ENCODE measurements at places on chromosomes 12 and 14.

- DNase-seq: no peak
These were observed 388.5 kb upstream of the MIS18BP1 start for GRCh38 chr14:45641541-45641940.

DNA sequence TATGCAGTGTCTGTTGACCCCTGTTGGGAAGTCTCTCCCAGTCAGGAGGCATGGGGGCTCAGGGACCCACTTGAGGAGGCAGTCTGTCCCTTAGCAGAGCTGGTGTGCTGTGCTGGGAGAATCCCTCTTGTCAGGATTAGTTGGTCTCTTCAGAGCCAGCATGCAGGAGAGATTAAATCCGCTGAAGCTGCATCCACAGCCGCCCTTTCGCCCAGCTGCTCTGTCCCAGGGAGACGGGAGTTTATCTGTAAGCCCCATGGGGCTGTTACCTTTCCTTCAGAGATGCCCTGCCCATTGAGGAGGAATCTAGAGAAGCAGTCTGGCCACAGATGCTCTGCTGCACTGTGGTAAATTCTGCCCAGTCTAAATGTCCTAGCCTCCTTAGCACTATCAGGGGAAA lies 13.1 kb upstream of the KLRC1 start:
- DNase-seq: no peak

DNA sequence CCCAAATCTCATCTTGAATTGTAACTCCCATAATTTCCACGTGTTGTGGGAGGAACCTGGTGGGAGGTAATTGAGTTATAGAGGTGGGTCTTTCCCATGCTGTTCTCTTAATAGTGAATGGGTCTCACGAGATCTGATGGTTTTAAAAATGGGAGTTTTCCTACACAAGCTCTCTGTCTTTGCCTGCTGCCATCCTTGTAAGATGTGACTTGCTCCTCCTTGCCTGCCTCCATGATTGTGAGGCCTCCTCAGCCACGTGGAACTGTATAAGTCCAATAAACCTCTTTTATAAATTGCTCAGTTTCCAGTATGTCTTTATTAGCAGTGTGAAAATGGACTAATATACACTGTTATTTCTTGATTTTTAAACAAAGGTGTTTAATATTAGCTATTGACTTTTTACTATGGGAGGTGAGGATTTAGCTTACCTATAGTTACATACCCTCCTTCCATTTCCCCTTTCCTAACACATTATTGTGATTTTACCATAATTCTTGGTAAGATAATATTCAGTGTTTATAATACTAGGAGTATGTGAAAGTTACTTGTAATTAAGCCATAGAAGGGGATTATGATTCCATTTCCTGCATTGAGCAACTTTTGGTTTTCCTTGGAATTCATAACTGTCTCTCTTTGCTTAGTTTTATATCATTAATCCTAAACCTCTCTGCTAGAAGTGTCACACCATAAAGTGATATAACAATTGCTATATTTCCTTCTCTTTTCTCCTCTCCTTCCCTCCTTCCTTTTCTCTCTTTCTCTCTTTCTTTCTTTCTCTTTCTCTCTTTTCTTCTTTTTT lies 151.0 kb upstream of the KRAS start:
- DNase-seq: peak; percentile 36

DNA sequence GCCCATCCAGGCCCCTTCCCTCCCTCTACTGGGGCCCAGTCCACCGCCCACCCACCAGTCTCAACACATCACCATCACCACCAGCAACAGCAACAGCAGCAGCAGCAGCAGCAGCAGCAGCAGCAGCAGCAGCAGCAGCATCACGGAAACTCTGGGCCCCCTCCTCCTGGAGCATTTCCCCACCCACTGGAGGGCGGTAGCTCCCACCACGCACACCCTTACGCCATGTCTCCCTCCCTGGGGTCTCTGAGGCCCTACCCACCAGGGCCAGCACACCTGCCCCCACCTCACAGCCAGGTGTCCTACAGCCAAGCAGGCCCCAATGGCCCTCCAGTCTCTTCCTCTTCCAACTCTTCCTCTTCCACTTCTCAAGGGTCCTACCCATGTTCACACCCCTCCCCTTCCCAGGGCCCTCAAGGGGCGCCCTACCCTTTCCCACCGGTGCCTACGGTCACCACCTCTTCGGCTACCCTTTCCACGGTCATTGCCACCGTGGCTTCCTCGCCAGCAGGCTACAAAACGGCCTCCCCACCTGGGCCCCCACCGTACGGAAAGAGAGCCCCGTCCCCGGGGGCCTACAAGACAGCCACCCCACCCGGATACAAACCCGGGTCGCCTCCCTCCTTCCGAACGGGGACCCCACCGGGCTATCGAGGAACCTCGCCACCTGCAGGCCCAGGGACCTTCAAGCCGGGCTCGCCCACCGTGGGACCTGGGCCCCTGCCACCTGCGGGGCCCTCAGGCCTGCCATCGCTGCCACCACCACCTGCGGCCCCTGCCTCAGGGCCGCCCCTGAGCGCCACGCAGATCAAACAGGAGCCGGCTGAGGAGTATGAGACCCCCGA lies 6.8 kb upstream of the RNU7-1 start:
- no peak for DNase-seq

GRCh38 chr12:24773996-24774395 lies 174.9 kb downstream of the BCAT1 start:
- DNase-seq: peak; percentile 60

GRCh38 chr12:67761566-67761965 lies 113.0 kb downstream of the DYRK2 start:
- no peak for DNase-seq

- no peak for DNase-seq
These were observed 234.1 kb downstream of the BCL11B start for GRCh38 chr14:99037777-99038430.

DNA sequence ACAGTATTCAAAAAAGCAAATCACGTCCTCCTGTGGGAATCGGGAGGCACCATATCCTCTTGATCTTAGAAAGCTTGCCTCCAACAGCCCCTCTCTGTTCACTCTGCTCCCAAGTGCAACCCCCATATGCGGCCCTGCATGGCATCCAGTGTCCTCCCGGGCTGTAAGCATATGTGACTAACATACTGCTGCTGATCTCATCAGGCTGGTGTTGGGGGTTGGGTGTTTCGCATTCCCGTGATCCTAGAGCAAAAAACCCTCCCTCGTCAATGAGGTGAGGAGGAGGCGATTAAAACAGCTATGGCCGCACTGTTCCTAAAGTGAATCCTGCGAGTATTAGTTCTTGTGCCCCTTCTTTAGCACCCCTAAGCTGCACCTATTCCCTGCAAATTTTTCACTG lies 28.1 kb upstream of the PPM1A start:
- no peak for DNase-seq

DNA sequence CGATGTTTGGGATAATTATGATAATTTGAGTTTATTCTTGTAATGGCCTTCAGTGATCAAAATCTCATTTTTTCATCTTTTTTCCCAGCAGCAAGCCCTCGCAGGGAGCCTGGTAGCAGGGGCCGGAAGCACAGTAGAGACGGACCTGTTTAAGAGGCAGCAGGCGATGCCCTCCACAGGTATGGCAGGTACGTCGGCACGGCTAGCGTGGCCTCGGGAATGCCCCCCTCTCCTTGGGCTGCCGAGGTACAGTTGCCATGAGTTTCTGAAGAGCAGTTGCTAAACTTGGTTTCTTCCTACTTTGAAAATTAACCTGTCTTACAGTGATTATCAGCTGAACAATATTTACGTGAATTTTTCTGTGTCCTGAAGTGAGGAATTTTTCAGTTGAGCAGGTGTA lies 29.9 kb downstream of the EP400 start:
- no peak for DNase-seq

DNA sequence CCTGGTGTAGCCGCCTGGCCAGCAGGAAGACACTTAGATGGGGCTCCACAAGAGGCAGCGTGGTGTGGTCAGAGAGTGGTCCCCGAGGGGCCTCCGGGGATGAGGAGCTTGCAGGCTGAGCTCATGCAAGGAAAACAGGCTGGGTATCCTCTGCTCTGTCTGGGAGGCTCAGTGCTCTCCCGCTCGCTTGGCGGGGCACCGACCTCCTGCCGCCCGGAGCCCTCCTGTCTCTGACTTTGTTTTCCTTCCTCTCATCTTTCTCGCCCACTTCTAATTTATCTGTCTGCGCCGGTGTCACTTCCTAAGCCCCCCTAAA lies 31.3 kb upstream of the DLK1 start:
- no peak for DNase-seq

- peak; percentile 90 for DNase-seq
These were observed 42.3 kb upstream of the EVL start for GRCh38 chr14:100022772-100023451.

Measured in fibroblast of villous mesenchyme (primary cell).